ENCODE measurements at places on chromosomes 1 and 21.

DNA sequence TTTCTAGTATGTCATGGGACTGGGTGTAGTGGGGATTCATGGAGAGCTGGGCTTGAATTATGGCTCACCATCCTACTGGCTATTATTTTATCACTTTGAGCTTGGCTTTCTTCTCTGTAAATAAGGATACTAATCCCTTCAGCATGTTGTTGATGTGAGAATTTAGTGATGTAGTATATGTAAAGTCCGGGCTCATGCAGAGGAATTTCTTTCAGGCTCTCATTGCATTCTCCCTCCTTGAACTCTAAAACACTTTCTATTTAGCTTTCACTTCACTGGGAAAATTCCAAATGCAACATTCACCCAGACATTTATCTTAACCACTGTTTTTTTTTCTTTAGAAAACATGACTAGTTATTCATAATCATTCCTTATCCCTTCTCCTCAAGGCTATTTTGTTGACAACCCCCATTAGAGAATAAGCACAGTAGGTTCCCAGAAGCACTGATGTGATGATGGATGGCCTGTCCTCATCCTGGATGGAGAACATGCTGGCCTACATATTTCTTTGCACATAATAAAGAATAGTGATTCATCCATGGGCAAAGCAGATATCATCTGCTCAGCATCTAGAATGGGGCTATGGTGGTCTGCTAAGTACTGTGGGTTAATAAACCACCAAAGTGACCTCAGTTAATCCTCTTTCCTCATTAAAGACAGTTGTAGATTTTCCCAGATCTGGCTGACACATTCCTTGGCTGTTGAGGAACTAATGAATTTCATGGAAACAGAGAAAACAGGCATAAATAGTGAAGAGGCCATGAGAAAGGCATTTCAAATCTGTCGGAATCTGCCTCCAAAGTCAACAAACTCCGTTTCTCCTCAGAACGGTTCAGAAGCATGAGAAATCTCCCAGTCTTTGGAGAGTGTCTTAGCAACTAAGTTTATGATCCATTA is 68.0 kb upstream of the CYP2J2 start:
- no peak for DNase-seq

GRCh38 chr1:93708734-93709481 is 27.3 kb upstream of the BCAR3 start:
- DNase-seq = no peak

GRCh38 chr1:203548892-203549291 is 54.9 kb downstream of the OPTC start:
- DNase-seq = no peak

- DNase-seq = no peak
Measured at GRCh38 chr1:74895411-74895810, 162.5 kb downstream of the TYW3 start.

GRCh38 chr21:45295576-45296365 is 8.1 kb upstream of the POFUT2 start:
- no peak for DNase-seq

DNA sequence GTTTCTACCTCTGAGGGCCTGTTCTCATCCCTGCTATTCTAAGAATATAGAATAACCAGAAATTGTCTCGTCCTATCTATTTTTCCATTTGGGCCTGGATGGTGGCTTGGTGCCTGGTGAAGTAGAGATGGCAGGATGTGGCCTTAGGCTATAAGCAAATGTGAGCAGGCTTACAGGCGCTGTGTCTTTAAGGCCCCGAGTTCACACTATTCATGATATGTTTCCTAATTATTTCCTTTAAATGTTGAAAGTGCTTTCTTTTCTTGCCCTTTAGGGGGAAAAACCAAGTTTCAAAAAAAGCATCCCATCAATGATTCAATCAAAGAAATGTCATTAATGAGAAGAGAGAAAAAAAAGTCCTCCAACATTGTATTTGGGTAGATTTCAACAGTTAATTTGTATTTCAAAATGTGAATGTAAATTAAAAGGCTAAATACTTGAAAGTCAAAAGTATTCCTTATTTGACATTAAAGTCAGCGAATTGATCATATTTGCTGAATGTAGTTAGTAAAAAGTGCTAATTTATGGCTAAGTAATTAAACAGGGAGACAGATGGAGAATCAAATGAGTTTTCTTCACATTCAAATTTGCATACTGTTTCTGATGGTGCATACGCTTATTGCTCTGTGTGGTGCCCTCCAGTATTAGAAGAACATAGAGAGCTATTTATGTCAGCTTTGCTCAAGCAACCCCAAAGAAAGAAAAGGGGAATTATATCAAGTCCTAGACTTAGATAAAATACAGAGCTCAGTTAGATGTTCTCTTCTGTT is 34.0 kb upstream of the HUNK start:
- no peak for DNase-seq

DNA sequence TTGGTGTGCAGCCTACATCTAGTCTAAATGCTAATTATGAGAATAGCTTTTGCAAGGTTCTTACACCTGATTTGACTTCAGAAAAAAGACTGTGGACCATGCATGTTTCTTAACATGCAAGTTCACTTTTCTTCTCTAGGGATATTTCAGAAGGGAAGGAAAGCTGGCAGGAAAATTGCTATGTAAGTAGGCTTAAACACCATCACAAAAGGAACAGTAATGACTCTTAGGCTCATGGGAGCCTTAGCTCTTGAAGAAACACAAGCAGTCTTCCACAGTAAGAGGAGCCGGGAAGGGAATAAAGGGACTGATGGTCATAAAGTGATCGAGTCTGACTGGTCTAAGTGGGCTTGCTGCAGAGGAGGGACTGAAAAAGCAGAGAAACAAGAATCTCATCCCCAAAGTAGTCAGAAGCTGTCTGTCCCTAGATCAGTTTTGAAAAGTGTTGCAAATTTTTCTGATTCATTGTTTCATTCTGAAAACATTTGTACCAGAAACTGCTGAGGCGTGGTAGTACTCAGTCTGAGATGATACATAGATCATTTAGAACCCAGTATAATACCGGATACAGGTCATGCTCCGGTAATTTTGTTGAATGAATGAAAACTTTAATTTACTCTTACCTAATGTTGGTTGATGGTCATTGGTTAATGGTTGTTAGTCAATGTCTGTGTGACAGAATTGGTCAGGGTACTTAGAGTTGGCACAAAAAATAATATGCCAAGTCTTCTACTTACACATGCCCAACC is 40.9 kb downstream of the SMYD2 start:
- no peak for DNase-seq

GRCh38 chr1:11691302-11691914 is at the start of gene DRAXIN:
Gene DRAXIN, plus strand, starts transcription at chr1:11691710. Its CDS starts 14,549 bp downstream, at chr1:11706259.
- DNase-seq = peak; percentile 84

DNA sequence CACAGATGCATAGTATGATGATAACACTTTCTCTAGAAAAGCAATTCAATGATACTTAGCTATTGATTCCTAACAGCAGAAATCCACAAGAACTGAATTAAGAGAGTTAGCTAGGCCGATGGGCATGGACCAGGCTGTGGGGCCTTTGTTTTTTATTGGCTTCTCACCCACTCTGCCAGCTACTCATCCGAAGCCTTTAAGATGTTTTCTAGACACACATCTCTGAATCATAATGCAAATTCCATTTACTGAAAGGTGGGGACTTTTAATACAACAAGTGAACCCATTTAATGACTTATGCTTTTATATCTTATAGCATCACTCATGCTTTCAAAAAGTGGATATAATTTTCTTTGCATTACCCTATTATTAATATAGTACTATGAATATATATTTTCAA is 170.2 kb downstream of the RUNX1 start:
- DNase-seq = no peak

DNA sequence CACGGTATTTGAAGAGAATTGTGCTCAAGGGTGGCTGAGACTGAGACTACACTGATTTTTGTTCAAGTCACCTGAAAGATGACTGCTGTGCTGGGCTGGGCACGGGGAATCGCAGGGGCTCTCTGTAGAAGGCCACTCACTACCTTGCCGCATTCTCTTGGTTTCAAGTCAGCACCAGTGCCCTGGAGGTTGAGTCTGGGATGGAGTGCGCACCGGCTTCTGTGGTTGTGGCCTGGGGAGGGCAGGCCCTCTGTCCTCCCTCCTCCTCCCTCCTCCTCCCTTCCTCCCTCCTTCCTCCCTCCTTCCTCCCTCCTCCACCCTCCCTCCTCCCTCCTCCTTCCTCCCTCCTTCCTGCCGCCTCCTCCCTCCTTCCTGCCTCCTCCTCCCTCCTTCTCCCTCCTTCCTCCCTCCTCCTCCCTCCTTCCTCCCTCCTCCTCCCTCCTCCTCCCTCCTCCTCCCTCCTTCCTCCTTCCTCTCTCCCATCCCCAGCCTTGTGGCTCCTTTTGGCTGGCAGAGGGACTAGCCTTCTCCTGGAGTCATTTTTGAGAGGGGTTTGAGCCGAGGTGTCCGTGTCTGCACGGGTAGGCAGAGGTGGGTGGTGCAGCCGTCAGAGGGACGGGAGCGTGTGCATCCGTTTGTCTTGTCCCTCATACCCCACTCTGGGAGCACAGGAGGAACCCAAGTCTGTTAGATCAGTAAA is 9.5 kb downstream of the RER1 start:
- DNase-seq = no peak

- DNase-seq = no peak
Measured at GRCh38 chr1:161198194-161198896, 509 bp downstream of the ADAMTS4 start.

- DNase-seq = no peak
Measured at GRCh38 chr1:237861944-237862343, 28.8 kb downstream of the ZP4 start.

GRCh38 chr1:170213596-170213995 is 67.8 kb downstream of the NTMT2 start:
- no peak for DNase-seq

DNA sequence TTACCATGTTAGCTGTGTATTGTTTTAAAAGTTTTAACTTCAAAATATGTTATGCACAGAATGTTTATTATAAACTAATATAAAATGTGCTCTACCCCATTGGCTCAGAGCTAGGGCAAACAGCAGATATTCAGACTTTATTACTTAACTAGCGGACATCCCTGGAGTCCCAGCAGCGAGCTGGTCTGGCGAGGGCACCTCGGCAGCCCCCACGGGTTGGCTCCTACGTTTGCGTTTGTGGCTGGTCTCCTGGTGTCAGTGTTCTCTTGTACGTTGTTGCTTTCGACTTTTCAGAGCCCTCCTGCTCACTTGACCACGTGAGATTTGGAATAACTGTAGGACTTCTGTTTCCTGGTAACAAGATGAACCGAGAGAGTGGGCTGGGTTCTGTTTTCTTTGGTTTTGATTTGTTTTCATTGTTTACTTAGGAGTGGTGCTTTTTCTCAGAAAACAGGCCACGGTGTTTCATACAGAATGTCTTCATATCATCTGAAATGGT is 44.5 kb downstream of the CBS start:
- DNase-seq = no peak

- DNase-seq = no peak
Measured at GRCh38 chr1:9397997-9398526, 105.4 kb downstream of the SPSB1 start.

- DNase-seq = no peak
Measured at GRCh38 chr1:86382878-86383277, 13.2 kb downstream of the ODF2L start.

DNA sequence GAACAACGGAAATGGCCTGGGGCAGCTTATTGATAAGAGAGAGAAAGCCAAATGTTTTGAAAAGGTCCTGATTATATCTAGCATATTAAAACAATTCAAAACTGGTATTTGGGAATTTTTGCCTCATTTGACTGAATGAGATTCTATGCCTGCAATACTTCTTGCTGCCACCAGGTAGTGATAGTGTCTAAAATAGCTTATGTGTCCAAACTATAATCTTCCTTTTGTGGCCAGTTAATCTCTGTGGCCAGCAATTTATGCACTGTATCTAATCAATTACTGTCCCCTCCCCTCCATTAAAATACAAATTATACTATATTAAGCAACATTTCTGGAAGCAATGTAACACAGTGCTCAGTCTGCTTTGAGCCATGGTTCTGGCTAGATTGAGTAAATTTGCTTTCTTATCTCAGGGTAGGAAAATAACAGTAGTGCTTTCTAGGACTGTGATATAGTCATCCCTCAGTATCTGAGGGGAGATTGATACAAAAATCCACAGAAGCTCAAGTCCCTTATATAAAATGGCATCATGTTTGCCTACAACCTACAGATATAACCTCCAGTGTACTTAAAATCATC is 91.8 kb downstream of the FOXD2 start:
- DNase-seq = no peak

- DNase-seq = no peak
Measured at GRCh38 chr1:46379996-46380395, 14.1 kb upstream of the FAAH start.

DNA sequence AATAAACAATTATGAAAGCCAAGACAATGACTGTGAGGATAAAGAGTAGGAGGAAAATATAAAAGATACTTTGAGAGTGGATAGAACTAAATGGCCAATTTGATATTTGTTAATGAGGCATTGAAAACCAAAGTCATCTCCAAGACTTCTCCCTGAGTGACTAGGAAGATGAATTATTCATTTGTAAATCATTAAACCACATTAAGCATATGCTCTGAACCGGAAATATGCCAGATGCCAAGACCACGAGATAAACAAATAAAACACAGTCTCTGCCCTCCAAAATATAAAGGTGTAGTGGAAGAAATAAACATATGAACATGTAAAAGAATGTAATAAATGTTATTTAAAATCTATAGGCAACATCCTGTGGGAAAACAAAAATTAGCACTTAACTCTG is 78.8 kb downstream of the MRPL39 start:
- no peak for DNase-seq

- no peak for DNase-seq
Measured at GRCh38 chr1:31297277-31298247, 730 bp downstream of the ZCCHC17 start.

DNA sequence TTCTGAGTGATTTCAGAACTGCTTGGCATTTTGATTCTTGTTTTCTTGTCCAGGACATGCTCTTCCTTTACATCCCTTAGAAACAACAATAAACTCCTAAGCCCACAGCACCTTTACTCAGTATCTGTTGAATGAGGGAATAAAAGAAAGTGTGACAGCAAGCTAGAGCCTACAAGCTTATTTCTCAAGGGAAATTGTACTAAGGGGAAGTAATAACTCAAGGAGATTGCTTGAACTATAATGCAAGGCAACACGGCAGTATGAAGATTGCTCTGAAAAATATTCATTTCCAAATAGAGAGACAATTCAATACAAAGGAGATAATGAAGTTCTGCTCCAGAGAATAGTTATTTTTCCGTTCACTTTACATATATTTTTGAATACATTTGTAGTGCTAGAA is 6.5 kb downstream of the OR6P1 start:
- no peak for DNase-seq

DNA sequence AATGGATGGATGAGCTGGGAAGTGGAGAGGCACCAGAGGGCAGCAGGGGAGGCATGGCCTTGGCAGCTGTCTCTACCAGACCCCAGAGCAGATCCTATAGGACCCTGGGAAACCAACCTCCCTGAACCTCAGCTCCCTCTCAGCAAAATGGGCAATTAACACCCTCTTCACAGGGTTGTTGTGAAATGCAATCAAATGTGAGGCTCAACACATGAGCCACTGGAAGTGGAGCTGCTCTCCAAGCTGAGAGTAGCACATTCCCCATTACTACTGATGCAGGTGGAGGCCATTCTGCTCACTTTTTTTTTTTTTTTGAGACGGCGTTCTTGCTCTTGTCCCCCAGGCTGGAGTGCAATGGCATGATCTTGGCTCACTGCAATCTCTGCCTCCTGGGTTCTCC is 6.5 kb upstream of the SYNC start:
- DNase-seq = no peak
